ENCODE measurements at places on chromosomes 1 and 21.
A peak's percentile ranks its signal among the peaks of the same experiment; 100 is the strongest.

GRCh38 chr1:209876078-209876800 lies 48.5 kb downstream of the UTP25 start:
- DNase-seq, result peak; percentile 64

- DNase-seq, result no peak
Measured at GRCh38 chr1:15456313-15456954, at the start of gene CELA2A. CELA2A (plus strand) TSS chr1:15456732; CDS start chr1:15456754, 22 bp downstream.

- DNase-seq, result no peak
Measured at GRCh38 chr1:228217551-228218344, 9.9 kb downstream of the OBSCN start.

DNA sequence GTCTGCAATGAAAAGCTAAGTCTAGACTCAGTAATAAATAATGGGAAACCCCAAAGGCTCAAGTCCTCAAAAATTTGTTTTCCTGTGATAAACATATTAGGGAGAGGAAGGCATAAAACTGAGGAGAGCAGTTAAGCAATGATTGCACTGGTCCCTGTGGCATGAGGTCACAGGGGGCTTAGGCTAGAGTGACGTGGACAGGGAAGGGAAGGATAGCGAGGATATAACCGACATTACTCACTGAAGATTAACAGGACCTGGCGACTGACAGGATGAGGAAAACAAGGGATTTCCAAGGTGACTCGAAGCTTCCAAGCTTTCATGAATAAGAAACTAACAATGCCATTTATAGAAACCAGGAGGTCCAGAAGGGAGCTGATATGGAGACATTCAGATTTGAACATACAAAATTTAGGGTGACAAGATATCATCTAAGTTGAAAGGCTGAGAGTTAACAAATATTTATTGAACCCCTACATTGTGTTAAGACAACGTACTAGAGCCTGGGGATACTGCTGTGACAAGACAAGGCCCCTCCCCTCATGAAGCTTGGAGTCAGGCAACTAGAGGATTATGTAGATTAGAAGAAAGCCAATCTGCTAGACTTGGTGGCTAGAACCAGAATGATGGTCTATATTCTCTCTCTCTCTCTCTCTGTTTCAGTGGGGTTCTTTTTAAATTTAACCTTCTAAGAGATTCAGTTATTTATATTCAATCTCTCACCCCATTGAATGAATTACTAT lies 33.2 kb upstream of the PKN2 start:
- DNase-seq, result no peak

- no peak for DNase-seq
Measured at GRCh38 chr1:203069030-203069747, 16.6 kb downstream of the MYOG start.

- DNase-seq, result no peak
Measured at GRCh38 chr1:171366085-171366484, 52.1 kb downstream of the FMO4 start.

DNA sequence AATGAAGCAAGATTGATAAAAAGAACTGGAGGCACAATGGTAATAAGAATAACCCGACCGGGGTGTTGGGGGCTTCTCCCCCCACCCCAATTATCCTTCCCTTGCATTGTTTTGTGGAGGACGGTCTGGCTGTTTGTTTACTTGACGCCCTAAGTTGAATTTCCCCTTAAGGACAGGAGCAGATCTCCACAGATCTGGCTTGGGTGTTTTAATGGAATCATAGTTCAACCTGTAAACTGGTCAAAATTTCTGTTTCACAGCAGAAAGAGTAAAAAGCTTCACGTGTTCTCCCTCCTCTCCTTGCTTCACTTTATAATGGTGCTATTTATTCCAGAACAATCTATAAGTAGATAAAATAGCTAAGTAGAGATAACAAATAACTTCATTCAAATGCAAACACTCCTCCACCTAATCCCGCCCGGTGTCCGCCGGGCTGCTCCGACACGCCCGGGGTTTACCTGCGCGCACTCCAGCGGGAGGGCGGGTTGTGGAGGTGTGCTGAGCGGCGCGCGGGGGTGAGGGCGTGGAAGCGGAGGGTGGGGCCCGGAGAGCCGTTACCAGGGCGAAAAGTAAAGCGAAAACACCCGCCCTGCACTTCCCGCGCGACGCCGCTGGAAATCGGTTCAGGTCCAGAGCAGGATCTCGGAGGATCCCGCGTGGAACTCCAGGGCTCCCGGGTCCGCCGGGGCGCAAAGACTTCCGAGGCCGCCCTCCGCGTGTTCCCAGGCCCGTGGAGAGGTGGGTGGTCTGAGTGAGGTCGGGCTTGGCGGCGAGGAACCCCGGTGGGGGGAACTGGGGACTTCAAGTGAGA lies 2.0 kb upstream of the ATF3 start:
- no peak for DNase-seq

- no peak for DNase-seq
Measured at GRCh38 chr1:83626603-83627002, 372.3 kb downstream of the TTLL7 start.

DNA sequence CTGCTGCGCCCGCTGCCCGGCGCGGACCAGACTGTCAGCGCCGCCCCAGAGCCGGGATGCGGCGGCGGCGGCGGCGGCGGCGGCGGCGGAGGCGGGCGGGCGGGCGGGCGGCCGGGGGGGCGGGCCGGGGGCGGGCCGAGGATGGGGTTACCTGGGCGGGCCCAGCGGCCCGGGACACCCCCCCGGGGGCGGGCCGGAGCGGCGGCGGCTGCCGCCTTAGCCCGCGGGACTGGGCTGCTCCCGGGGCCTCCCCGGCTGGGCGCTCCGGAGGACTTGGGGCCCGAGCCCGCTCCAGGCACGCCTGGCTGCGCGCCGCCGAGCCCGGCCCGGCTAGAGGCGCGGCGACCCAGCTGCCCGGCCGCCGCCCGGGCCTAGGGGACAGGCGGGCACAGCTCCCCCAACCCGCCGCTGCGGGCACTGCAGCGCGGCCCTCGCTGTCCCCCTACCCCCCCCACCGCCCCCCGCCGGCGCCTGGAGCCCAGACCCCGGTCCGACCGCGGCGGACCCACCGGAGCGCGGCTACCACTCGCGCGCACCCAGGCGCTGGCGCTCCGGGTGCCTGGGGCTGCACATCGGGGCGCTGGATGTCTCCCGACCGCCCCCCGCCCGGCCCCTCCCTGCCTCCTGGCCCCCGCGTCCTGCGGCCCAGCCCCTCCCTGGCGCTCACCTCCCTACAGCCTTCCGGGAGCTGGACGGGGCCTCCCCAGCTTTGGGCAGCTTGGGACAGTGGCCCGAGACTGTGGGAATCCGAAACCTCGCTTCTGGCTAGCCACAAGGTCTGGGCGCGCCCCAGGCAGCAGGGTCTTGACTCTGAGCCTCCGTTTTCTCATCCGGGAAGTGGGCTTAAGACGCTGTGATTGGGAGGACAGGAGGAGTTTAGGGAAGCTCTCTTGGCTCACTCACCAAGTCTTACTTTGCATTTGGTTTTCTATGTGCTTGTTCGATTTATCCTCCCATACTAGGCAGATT lies at the start of gene WNT4:
TSS of gene WNT4 (minus strand) at position 33 of the 969 bp plus-strand sequence. CDS start 175 bp downstream, outside the sequence.
- no peak for DNase-seq

- DNase-seq, result peak; percentile 97
Measured at GRCh38 chr21:17848228-17848627, 29.1 kb upstream of the C21orf91 start.

DNA sequence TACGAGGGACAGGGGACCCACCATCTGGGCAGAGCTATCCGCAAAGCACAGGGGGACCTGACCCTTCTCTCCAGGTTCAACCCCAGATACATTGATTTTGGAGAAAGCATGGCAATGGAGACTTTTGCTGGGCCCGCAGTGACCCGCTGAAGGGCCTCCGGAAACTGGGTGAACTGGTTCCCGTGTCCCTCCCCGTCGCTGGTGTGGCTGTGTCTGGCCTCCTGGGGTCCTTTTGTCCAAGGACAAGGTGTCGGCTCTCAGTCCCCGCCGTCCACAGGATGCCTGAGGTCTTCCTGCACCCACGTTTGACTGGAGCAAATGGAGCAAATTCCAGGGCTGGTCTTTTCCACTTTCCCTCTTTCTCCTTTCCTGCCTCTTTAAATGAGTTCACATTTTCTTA lies 176.3 kb downstream of the PRDM16 start:
- no peak for DNase-seq

GRCh38 chr1:156806512-156807440 lies 9.9 kb downstream of the SH2D2A start:
- no peak for DNase-seq

DNA sequence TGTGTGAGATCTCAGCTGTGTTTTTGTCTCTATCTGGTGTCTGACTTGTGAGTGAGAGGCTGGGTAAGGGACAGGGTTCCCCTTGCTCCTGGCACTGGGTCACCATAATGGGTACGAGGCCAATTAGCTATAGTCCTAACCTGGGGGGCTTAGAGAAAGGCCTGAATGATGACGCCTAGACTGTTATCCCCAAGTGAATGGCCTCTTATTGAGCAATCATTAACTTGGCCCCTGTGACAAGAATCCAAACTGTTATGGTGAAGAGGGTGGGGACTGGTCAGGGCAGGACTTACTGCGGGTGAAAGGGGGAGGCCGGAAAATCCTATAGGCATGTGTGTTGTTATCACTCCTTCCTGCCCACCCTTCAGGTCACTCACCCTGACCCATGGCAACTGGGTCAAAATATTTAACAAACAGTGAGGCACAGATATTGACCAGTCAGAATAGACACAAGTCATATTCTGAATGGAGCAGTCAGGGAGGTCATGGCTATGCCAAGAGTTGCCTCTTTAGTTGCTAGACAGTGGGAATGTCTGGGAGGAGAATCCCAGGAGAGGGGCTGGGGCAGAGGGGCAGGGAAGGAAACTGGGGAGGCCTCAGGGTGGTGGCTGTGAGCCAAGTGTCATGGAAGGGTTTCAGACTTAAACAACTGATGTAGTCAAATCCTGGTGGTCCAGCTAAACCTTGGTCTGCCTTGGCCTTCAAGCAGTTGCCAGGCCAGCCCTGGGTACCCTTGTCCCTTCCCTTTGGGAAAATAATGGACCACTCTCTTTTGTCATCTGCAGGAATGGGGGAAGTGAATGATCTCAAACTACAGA lies 3.2 kb downstream of the NR0B2 start:
- DNase-seq, result no peak

DNA sequence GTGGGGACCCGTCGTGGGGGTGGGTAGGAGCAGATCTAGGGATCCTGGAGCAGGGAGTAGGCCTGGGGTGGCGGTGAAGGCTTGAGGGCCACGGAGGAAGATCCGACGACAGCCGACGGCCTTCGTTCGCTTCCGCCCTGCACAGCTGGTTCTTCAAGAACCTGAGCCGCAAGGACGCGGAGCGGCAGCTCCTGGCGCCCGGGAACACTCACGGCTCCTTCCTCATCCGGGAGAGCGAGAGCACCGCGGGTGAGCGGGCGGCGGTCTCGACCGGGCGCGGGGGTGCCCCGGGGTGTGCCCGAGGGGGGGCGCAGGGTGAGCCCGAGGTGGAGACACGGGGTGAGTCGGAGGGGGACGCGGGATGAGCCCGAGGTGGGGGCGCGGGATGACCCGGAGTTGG lies 16.5 kb upstream of the HDAC1 start:
- DNase-seq, result no peak

DNA sequence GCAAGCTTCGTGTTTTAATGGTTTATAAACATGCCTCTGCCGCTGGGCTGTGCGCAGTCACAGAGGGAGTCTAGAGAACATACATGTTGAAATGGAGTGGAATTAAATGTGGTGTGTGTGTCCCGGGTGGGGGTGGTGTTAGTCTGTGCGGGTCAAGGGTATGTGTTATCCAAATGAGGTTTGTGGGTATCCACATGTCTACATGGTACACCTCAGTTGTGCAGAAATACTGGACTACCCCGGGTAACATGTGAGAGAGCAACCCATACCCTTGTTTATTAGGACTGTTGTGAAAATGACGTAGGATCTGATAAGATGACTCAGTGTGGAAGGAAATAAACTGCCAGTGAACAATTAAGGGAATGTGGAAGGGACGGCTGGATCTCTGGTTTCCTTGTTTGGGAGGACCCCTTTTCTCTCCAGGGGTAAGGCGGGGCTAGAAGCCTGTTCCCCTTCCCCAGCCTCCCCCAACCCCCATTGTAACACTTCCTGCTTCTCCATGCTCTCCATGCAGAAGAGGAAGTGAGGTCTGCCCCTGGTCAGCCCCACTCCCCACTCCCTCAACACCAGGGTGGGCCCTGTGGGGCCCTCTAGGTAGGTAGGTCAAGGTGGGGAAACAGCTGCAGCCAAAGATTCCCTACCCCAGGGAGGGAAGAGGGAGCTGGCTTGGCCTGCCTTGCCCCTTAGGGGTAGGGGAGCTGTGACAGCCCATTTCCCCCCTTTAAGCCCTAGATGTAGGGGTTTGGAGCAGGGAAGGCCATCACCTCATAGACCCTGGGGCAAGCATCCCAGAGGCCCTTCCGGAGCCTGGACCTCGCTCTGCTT lies 690 bp downstream of the EPS8L3 start:
- peak; percentile 49 for DNase-seq

DNA sequence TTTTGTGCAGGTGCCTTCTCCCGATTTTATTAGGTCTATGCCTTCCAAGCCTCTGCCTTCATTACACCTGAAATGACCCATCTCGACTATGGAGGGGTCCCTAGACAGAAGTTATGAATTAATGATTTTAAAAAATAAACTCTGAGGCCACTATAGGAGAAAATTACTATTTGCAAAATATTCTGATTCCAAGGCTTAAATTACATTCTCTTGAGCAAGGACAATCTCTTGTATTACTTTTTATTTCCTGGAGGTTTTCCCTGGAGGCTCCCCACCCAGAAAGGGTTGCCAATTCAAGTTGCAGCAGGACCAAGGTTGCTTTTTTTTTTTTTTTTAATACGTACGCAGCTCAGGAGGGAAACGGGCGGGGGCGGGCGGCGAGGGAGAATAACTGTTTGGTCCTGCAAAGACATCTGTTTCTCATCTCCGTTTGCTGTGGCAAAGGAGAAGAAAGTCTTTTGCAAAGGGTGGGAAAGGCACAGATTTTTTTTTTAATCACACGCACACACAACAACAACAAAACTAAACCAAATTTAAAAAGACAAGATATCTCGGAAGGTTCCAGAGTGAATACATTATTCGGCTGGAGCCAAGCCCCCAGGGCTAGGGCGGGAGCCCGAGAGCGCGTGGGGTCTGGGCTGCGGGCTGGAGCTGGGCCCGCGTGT lies 618 bp upstream of the SERTAD4 start:
- peak; percentile 71 for DNase-seq

- peak; percentile 59 for DNase-seq
Measured at GRCh38 chr1:153945795-153946621, 510 bp downstream of the DENND4B start.

DNA sequence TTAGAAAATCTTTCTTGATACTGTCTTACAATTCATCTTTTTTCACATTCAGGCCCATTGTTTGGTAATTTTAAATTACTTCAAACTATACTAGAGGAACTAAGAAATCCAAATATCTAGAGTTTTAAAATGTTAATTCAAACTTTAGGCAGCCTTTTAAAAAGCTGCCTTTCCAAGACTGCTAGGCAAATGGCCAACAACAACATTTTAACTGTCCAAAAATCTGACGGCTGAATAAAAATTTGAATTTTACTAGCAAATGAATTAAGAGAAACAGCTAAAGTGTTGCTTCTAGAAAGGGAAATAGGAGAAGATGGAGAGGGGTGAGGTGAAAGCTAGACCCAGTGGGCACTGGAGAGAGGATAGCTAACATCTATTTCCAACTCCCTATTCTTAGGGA lies 17.2 kb downstream of the DPYD start:
- DNase-seq, result peak; percentile 57

- DNase-seq, result no peak
Measured at GRCh38 chr21:45618846-45619485, 24.6 kb upstream of the PCBP3 start.

All from astrocyte of the spinal cord (primary cell).